ENCODE measurements at places on chromosomes 3 and 15. TPM values are rescaled to one million over a fixed set of nuclear protein-coding genes. Genes with fewer than 3 reads are reported as not detected.

- ATAC-seq, result no peak
These were observed 296.0 kb upstream of the ADAMTS9 start for GRCh38 chr3:64983583-64984359.

- ATAC-seq, result no peak
These were observed 3.7 kb downstream of the EHD4 start for GRCh38 chr15:41968701-41969100.

DNA sequence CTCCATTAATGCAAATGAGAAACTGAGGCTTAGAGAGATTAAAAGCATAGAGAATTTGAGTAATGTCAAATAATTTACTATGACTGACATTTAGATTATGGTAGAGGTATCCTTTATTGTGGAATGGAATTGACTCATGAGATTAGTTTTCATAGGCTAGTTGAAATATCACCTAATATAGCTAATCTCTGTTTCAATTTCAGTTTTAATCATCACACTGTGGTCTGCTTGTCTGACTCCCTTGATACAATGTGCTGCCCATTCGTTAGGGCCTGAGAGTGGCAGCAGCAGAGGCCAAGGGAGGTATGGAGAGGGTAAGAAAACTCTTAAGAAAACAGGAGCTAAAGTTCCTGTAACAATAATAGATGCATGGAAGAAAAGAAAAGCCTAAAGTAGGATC lies 13.2 kb upstream of the ZBTB20 start:
- ATAC-seq, result peak; percentile 34

DNA sequence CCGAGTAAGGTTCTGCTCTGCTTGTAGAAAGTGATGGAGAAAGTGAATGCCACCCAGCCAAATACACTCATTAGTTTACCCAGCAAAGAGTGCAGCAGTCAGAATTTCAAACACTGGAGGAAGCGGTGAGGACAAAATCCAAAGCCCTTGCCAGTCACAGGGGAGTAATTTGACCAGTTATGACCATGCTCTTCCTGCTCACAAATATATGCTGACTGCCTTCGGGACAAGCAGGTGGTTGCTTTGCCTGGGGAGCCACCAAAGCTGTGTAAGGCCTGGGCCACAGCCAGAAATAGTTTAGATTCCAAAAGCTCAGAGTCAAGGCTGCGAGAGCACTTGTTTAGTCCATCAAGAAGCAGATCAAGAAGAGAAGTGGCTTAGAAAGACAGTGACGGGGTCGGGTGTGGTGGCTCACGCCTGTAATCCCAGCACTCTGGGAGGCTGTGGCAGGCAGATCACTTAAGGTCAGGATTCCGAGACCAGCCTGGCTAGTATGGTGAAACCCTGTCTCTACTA lies 51.0 kb upstream of the ATP13A3 start:
- no peak for ATAC-seq

FES gene
- 98.5 TPM for total RNA-seq

DNA sequence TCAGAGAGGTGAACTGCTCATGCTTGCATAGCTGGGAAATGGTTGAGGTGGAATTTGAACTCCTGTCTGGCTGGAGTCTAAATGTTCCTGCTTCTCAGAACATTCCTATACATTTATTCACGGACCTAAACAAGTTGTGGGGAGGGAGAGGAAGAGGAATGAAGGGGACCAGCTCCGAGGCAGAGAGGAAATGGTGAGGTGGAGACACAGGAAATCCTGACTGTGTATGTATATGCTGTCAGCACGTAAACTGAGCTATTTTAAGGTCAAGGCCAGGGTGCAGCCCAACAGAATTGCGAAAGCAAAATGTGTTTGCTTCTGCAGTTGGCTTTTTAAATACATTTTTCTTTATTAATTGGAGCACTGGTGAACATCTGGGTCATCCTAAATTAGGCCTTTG lies 74.1 kb upstream of the POMGNT2 start:
- ATAC-seq, result peak; percentile 70

- ATAC-seq, result no peak
These were observed 1.2 kb downstream of the SETD2 start for GRCh38 chr3:47162697-47163168.

DNA sequence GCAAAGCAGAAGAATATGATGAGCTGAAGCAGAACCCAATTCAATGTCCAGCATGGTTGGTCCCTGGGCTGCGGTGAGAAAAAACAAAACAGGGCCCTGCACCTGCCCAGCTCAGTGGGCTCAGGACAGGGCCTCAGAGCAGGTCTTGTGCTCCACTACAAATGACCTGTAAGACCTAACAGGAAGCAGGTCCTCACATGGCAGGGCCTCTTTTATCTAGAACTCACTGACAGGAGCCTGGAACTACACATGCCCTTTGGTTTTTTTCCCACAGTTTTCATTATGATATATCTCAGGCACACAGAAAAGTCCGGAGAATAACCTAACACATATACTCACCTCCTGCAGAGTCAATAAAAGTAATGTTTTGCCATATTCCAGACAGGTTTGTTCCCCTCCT lies 38.4 kb downstream of the CCDC12 start:
- ATAC-seq, result no peak

- ATAC-seq, result peak; percentile 9
These were observed 1.6 kb upstream of the GBE1 start for GRCh38 chr3:81763001-81763400.

- ATAC-seq, result no peak
These were observed 213.3 kb downstream of the SLC9A9 start for GRCh38 chr3:143634991-143635390.

GRCh38 chr3:65576966-65577365 lies 461.8 kb downstream of the MAGI1 start:
- no peak for ATAC-seq

CHDH gene
- 1.1 TPM for total RNA-seq

DNA sequence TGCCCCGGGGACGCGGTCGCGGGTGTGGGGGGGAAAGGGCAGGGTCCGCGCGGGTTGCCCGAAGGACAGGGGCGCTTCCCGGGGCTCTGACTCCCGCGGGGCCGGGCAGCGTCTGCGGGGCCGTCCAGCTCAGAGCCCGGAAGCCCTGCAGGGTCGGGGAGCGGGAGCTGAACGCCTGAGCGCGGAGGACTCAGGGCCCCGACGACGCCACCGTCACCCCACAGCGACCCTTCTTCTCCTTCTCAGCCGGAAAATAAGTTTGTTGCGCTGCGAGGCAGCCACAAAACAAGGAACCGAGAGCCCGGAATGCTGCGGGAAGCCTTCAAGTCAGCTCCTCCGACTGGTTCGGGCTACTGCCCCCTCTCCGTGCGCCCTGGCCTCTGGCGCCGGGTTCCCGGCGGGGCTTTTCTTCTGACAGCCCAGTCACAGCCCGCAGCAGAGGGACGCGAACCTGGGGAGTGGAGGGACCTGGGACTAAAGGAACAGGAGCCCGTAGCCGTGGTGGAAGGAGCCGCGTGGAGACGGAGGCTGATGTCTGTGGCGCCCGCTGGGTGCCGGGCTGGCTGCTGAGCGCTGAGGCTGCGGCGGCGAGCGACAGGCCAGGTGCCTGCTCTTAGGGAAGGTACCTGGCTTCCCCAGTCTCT lies 484 bp downstream of the CNTN4 start:
- ATAC-seq, result no peak

DNA sequence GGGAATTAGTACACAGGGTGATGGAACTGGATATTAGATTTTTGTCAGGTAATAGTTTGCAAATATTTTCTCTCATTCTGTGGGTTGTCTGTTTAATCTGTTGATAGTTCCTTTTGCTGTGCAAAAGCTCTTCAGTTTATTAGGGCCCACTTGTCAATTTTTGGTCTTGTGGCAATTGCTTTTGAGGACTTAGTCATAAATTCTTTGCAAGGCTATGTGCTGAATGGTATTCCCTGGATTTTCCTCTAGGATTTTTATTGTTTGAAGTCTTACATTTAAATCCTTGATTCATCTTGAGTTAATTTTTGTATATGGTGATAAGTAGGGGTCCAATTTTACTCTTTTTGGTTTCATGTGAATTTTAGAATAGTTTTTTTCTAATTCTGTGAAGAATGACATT lies 111.3 kb downstream of the ARRDC4 start:
- no peak for ATAC-seq

NDUFAF3 gene
- total RNA-seq, result 56.7 TPM

GRCh38 chr3:171347301-171348039 lies 112.7 kb downstream of the TNIK start:
- peak; percentile 60 for ATAC-seq

DNA sequence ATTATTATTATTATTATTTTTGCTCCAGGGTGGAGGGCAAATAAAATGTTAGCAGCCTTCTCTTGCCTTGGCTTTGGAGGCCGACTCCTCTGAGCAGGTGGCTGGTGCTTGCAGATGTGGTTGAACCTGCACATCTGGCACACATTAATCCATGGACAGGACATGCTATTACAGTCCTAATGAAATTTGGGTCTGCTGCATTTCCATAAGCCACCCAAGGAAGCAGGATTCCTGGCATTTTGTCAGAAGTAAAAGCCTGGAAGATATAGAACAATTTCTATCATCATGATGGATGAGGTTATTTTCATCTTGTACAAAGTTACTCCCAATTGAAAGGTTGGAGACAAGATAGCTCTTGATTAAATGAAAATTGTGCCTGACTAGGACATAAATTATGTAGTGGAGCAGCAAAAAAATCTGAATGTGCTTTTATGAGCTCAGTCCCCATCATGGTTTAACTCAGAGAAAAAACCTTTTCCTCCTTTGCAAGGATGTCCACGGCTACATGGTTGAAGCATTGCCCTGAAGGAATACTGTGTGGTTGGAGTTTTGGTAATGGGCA lies 130.9 kb upstream of the RGMA start:
- no peak for ATAC-seq

DNA sequence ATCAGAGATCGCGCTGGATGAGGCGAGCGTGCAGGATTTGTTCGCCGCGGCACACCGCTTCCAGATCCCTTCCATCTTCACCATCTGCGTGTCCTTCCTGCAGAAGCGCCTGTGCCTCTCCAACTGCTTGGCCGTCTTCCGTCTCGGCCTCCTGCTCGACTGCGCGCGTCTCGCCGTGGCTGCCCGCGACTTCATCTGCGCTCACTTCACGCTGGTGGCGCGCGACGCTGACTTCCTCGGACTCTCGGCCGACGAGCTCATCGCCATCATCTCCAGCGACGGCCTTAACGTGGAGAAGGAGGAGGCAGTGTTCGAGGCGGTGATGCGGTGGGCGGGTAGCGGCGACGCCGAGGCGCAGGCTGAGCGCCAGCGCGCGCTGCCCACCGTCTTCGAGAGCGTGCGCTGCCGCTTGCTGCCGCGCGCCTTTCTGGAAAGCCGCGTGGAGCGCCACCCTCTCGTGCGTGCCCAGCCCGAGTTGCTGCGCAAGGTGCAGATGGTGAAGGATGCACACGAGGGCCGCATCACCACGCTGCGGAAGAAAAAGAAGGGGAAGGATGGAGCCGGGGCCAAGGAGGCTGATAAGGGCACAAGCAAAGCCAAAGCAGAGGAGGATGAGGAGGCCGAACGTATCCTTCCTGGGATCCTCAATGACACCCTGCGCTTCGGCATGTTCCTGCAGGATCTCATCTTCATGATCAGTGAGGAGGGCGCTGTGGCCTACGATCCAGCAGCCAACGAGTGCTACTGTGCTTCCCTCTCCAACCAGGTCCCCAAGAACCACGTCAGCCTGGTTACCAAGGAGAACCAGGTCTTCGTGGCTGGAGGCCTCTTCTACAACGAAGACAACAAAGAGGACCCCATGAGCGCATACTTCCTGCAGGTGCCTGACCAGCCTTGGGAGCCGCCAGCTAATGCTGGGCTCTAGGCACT lies 819 bp downstream of the KLHL40 start:
- no peak for ATAC-seq

GRCh38 chr3:114518206-114518808 lies 224.5 kb downstream of the TIGIT start:
- ATAC-seq, result no peak

DNA sequence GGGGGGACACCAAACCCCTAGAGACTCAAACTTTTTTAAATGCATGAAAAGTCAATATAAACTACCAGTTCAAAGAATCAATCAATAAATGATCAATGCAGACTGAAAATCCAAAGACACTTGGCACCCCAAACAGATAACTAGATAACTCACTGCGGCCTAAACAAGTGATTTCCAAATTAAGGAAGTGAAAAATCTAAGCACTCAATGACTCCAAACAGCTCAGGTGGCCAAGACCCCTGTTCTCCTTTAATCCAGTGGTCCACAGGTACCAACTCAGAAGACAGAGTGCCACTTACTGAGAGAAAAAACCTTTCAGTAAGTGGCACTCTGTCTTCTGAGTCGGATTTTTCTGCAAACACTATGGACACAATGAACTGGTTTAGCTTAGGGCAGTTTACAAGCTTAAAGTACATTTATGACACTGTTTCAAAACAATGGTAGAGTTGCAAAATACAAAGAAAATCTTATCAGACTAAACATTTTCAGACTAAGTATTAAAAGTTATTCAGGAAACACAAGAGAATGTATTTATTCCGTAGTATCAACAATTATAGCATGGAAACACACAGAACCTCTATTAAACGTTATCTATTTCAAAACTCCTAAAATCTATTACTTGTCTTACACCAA lies 4.7 kb downstream of the DLG1 start:
- ATAC-seq, result no peak

ABCF3 gene
- 93.5 TPM for total RNA-seq

GRCh38 chr3:13204177-13204581 lies 130.9 kb upstream of the IQSEC1 start:
- no peak for ATAC-seq

DNA sequence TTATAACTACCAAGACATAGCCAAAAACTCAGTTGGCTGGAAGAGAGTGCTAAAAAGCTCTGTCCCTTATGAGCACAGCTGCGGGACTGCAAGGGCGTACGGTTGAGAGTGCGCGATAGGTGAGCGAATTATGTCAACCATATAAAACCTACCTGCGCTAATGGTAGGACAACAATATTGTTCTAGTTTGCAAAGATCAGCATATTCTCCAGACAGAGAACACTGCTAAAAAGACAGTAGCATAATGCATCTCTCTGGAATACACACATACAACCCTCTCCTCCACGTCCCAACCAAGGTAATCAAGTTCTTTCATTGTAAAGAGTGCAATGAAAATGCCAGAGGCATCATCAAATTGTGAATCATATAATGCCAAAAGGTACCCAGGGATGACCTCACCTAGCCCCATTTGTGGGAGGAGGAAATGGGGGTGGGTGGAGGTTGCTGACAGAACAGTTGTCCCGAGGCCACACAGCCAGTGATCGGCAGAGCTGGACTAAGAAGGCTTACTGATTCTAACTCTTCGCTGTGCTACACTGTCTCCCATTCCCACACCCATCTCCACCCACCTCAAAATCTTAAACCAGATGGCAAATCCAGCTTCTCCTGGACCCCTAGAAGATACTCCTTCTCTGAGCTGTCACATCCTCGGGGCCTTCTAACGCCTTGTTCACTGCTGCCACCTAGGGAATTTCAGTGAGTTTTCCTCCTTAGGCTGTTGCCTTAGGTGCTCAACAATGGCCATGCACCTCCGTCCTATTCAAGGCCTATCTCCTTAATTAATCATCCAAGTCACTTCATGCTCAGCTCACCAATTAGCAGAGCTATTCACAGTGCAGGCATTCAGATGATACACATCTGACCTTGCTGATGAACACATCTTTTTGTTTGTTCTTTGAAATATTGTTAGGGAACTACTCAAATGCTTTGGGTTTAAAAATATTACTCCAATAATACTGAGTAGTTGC lies 60.7 kb downstream of the RPL22L1 start:
- ATAC-seq, result peak; percentile 57
